ENCODE measurements at places on chromosomes 6 and 20.

DNA sequence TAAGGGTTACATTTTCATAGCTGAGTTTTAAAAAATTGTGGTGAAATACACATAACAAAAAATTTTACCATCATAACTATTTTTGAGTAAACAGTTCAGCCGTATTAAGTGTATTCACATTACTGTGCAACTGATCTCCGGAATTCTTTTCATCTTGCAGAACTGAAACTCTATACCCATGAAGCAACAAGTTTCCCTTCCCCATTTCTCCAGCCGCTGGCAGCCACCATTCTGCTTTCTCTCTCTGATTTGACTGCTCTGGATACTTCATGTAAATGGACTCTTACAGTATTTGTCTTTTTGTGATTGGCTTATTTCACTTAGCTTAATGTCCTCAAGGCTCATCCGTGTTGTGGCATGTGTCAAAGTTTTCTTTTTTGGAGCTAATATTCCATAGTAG lies 341.6 kb downstream of the QKI start:
- no peak for DNase-seq

- no peak for DNase-seq
Measured at GRCh38 chr6:80182308-80182707, 75.8 kb downstream of the BCKDHB start.

DNA sequence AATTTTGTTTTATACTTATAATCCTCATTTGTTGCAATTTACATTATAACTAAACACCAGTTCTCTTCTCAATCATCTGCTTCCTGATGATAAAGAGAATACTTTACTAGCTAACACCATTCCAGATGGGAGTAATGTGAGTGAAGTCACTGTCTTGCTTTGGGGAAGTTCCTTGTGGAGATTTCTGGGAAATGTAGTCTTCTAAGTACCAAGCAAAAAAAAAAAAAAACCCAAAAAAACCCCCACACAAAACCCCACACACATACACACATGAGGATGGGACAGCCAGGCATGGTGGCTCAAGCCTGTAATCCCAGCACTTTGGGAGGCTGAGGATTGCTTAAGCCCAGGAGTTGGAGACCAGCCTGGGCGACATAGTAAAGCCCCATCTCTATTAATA lies 2.2 kb upstream of the SNPH start:
- no peak for DNase-seq

DNA sequence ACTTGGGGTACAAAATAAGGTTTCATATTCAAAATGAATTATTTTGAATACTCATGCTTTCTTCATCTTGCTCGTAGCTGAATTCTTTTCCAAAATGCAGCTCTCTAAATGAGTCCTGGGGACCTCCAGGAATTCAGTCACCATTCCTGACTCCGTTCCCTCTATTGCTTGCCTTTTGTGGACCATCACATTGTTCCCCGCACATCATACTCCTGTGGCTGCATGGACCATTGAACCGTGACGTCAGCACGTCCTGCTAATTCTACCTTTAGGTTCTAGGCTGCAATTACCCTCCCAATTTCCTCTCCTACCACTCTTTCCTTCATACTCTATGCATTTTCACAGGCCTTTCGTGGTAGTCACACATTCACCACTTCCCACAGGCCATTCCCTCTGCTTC lies 173.1 kb upstream of the ID4 start:
- DNase-seq, result no peak

Measured in GOT3 (cell line).